ENCODE measurements at places on chromosomes 1 and 21.

- no peak for DNase-seq
These were observed 5.4 kb upstream of the DEDD start for GRCh38 chr1:161137881-161138280.

GRCh38 chr1:21837476-21837875, 25.4 kb downstream of the LDLRAD2 start:
- no peak for DNase-seq

- DNase-seq = no peak
These were observed 128.0 kb downstream of the SETD4 start for GRCh38 chr21:35932232-35932911.

DNA sequence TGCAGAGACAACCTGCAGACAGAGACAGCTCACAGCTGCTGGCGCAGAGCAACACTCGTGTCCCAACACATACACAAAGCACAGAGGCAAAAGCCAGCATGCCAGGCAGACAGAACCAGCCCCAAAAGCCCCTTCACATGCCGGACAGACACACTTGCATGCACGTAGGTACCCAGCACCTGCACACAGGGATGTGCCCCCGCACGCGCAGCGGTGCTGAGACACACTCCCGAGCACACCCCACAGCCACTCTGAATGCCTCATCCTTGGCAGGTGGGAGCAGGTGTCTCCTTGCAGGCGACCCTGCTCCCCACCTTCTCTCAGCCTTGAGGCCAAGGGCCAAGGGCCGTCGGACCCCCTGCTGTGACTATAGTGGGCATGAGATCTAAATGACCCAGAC, 41.2 kb upstream of the ZC3H12A start:
- no peak for DNase-seq

DNA sequence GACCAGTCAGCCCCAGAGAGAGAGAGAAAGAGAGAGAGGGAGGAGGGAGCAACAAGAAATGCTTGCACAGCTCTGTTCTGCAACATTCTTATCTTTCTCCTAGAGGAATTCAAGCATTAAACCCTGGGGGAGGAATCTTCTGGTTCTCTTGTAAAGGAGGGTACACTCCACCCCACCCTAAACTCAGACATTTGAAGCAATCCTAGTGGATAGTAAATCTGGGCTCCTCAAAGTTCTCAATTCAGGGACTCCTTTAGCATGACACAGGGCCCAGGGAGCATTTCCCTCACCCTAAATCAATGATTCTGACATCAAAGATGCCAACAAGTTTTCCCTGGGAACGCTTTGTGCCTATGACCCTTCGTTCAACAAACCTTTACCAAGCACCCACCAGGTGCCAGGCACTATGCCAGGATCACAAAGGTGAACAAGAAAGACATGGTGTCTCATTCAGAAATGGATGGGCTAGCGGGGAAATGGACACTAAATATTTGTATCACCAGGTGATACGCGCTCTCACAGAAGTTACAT, 11.9 kb upstream of the CAPN2 start:
- no peak for DNase-seq

- DNase-seq = no peak
These were observed 67.0 kb upstream of the PTCH2 start for GRCh38 chr1:44909901-44910544.

DNA sequence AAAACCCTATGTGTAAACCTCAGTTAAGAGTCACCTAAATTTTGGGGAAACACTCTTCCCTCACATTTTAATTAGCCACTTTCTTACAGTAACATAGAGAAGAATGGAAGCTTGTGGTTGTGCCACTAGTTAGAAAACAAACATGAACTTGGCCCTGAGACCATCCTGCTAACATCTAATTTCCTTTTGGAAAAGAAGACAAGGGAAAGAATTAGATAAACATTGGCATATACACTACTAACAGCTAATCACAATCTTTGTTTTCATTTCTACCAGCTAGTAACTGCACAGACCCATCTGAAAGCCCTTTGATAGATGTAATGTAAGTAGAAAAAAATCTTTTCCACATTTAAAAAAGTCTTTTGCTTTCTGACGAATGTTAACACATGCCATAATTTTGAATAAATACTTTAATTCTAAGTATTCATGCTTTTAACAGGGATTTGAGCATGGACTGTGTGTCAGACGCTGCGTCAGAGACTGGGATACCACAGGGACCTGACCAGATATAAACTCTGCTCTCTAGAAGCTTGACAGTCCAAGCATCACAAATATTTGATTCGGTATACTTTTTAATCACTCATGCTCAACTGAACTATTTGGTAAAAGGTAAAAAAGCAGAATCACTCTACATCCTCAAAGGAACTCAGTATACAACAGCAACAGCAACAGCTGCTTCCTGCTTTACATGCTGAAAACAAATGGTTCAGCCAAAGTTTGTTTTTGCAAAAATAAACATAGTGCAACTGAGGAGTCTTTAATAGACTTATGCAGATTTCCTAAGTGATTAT, 30.2 kb downstream of the DPH5 start:
- no peak for DNase-seq

GRCh38 chr1:43887748-43888147, 45.9 kb upstream of the ARTN start:
- DNase-seq = no peak

- no peak for DNase-seq
These were observed 4.7 kb downstream of the FOXO6 start for GRCh38 chr1:41365772-41366454.

GRCh38 chr1:173193639-173194038, 13.5 kb downstream of the TNFSF4 start:
- DNase-seq = no peak

GRCh38 chr21:31493350-31493880, 149.4 kb upstream of the TIAM1 start:
- DNase-seq = no peak

GRCh38 chr1:241972703-241973369, 15.3 kb downstream of the BECN2 start:
- DNase-seq = no peak

DNA sequence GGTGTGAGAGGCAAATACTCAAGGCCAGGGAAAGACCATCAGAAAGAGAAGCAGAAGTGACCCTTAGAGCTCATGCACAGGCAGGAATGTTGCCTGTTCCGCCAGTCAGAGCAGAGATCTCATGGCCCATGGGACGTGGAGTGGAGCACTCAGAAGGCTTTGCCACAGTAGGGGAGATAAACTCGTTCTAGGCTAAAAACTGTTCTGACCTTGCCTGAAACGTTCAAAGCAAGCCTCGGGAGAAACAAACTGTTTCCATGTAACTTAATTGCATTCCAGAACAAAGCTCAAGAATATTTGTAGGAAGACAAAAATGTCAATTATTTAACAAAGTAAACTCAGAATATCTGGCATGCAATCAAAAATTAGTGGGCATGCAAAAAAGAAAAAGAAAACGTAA, 20.7 kb upstream of the SLC19A1 start:
- DNase-seq = no peak

DNA sequence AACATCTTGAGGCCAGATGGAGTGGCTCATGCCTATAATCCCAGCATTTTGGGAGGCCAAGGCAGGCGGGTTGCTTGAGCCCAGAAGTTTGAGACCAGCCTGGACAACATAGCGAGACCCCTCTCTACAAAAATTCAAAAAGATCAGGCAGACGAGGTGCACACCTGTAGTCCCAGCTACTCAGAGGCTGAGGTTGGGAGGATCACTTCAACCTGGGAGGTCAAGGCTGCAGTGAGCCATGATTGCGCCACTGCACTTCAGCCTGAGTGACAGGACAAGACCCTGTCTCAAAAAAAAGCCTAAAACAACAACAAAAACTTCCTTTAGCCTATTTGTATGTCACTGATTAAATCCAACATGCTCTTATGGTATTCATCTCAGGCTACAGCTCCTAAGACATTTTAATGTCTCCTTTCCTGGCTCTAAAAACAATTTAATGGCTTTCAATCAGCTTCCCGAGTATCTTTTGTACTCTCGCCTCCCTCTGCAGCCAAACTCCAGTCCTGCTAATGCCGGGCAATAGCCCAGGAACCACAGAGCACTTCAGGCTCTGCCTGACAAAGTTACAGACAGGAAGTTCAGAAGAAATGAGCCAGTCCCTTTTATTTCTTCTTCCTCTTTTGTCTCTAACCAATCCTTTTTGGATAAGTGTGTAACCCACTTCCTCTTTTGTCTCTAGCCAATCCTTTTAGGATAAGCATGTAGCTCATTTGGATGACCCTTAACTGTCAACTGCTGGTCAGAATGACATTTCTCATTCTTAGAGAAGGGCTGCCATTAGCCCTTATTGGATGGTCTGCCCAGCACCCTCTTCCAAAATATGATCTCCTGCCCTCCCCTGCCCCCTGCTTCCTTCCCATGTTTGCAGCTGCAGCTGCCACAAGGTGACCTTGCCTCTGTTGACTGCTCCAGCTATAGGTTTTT, 6.6 kb upstream of the DOP1B start:
- no peak for DNase-seq

DNA sequence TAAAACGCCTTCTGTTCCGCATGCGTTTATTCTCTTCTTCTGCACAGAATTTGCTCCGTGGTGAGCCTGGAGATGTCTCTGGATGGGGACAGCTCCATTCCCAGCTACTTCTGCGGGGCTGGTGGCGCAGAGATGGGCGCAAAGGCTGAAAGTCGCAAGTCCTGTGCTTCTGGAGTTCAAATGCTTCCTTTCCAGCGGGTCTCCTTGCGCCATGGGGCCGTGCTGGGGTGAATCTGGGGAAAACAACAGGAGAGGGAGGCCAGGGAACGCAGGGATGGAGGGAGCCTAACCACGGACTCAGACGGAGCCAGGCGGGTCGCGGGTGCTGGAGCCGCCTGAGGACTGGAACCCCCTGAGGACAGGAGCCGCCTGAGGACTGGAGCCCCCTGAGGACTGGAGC, 2.9 kb upstream of the OR2T12 start:
- DNase-seq = no peak

- DNase-seq = no peak
These were observed 176.6 kb upstream of the GORAB start for GRCh38 chr1:170355267-170355801.

DNA sequence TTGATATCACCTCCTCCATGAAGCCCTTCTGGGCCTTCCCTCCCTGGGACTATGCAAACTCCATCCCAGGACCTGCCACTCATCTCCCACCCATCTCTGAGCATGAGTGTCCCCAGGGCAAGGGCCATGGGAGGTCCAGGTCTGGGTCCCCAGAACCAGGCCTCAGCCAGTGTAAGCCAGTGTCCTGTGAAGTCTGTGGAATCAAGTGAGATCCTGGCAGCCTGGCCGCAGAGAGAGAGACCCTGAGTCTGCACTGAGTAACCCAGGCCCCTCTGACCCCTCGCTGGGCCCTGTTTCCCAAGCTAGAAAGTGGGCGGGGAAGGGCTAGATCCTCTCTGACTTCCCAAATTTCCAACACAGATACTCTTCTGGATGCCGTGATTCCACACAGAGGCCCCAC, 132.7 kb downstream of the DMRTB1 start:
- DNase-seq = no peak

DNA sequence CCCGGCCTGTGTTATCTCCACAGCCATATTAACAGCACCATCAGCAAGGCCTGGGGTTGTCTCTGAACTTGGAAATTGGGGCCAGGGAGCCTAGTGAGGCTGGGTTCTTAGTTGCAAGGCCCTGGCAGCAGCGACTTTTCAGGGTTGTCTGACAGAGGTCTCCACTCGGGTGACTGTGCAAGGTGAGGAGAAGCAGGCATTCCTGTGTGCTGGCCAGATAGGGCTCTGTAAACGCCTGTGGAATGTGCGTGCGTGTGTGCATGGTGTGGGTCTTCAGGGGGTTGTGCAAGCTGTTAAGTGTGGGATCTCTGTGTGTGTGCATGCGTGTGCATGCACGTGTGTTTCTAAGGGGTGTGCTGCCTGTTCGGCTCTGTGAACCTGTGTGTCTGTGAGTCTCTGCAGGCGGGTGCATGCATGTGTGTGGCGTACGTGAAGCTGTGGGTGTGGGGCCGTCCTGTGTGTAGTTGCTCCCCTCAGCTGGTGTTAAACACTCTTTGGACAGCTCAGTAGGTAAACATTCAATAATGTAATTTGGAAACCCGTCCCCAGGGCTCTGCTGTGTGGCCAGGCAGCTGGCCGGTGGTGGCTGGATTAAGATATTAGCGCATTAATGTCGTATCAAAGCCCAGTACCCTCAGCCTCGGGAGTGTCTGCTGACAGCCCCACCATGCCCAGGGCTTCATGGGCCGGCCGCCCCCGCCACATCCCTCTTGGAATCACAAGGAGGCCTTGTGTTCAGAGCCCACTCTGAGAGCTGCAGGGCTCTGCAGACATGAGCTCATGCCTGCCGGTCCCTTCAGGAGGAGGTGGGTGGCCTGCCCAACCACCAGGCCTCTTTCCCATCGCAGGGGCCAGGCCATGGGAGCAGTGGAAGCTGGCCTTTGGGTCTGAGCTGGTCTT, 189.9 kb downstream of the FOXD2 start:
- DNase-seq = no peak

- DNase-seq = no peak
These were observed 26.3 kb upstream of the IER5 start for GRCh38 chr1:181061891-181062835.

GRCh38 chr1:183303901-183304300, 114.3 kb downstream of the NMNAT2 start:
- DNase-seq = no peak

- DNase-seq = no peak
These were observed 134.4 kb upstream of the PTBP2 start for GRCh38 chr1:96587222-96587621.

DNA sequence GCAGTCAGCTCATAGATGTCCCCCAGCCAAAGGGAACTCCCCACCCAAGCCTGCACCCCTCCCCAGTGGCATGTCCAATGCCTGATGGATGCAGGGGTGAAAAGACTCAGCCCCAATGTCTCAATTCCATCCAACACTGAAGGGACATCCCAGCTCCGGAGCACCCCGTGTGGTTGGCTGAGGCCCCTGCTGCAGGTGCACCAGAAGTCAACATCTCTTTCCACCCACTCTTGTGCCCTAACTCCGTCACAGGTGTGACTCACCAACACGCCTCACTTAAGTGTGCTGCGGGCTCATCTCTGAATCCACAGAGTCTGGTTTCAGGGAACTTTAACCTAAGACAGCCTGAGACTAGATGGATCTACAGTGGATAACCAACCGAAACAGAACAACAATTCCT, 40.9 kb upstream of the ZBTB18 start:
- DNase-seq = no peak

- no peak for DNase-seq
These were observed 23.4 kb downstream of the DDI2 start for GRCh38 chr1:15640667-15641066.
